EL (cell line): ENCODE measurements at places on chromosomes 5 and 9.

- DNase-seq = no peak
These were observed 135.6 kb upstream of the IRX4 start for GRCh38 chr5:2018390-2018724.

DNA sequence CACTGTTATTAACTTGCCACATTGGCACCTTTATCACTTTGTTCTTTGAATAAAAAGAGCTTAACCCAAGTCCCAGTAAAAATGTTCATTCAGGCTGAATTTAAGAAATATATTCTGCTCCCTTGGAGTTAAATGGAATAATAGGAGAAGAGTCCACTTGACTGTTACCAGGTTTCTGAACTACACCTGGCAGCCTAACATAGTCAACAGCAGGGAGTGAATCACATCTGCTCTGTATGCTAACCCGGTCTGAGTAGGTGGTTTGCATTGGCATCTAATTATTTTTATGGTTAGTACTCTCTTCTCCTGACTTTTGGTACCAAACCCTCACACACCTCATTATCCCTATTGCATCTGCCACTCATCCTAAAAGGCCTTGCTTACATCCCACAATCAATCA lies 86.7 kb downstream of the STK32A start:
- DNase-seq = no peak

DNA sequence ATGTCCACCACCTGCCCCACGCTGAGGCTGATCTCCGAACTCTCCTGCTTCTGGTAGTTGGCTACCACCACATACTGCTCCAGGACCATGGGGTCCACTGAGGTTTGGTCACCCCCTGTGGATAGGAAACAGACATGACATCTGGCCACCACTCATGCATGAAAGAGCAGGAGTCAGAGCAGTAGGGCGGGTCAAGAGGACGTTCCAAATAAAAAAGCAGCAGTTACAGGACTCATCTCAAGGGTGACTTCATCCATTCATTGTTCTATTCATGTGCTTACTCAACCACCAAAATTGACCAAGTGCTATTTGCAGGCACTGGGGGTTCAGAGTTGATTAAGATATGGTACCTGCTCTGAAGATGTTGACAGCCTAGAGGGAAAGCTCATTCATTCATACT lies 79.2 kb upstream of the UBTD2 start:
- DNase-seq = no peak

GRCh38 chr5:132098151-132098594 lies 24.6 kb downstream of the CSF2 start:
- DNase-seq = peak; percentile 45

- DNase-seq = no peak
These were observed 24.1 kb downstream of the GSN start for GRCh38 chr9:121292051-121292450.

- DNase-seq = peak; percentile 72
These were observed 146.4 kb upstream of the TAS2R1 start for GRCh38 chr5:9776525-9776924.

GRCh38 chr5:68200288-68200687 lies 15.3 kb upstream of the PIK3R1 start:
- DNase-seq = no peak

DNA sequence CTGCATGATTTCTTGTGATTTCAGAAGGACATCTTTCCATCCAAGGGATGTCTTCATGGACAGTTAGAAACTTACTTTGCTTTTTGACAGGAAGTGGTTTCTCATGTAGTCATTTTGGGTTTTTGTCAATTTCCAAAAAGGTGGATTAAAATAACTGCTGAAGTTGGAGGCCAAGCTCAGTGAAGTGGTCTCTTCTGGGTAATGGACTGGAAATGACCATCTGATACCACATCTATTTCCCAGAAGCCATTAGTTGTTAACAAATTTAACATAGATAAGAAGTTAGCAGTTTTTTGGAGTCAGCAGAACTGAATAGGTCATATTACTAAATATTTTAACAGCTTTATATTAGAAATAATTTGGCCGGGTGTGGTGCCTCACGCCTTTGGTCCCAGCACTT lies 86.2 kb upstream of the MYO10 start:
- no peak for DNase-seq

GRCh38 chr5:114055318-114056184 lies 306.3 kb upstream of the KCNN2 start:
- peak; percentile 51 for DNase-seq
